ENCODE measurements at places on chromosomes 7 and 10.

DNA sequence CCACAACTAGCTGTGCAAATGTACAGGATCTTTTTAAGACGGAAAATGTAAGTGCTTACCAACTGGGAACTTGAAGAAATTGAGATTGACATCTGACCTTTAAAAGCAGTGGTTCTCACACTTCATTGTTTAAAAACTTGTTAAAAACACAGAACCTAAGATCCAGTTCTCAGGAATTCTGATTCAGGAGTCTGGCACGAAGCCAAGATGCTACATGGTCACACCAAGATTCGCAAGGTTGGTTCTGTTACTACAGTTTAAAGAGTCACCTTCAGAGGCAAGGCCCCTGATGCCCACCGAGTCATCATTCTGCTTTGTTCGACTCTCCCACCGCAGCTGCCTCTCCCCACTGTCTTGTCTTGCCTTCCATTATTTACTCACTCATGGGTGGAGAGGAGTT lies 113.3 kb downstream of the GLI3 start:
- no peak for DNase-seq

GRCh38 chr7:122290476-122290875 lies 14.1 kb downstream of the FEZF1 start:
- no peak for DNase-seq

GRCh38 chr7:133843341-133843740 lies 283.8 kb upstream of the LRGUK start:
- no peak for DNase-seq

- DNase-seq: no peak
These were observed 38.5 kb downstream of the AMZ1 start for GRCh38 chr7:2726316-2727018.

DNA sequence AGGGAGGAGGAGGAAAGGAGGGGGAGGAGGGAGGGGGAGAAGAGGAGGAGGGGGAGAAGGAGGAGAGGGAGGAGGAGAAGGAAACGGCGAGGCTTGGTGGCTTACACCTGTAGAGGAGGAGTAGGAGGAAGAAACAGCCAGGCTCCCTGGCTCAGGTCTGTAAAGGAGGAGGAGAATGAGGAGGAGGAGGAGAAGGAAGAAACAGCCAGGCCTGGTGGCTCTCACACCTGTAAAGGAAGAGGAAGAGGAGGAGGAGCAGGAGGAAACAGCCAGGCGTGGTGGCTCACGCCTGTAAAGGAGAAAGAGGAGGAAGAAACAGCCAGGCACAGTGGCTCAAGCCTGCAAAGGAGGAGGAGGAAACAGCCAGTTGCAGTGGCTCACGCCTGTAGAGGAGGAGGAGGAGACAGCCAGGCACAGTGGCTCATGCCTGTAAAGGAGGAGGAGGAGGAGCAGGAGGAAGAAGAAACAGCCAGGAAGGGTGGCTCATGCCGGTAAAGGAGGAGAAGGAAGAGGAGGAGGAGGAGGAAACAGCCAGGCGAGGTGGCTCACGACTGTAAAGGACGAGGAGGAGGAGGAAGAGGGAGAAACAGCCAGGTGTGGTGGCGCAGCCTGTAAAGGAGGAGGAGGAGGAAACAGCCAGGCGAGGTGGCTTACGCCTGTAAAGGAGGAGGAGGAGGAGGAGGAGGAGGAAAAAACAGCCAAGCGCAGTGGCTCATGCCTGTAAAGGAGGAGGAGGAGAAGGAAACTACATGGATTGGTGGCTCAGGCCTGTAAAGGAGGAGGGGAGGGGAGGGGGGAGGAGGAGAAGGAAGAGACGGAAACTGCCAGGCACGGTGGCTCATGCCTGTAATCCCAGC lies 14.9 kb upstream of the CRCP start:
- peak; percentile 59 for DNase-seq

GRCh38 chr7:115019882-115020605 lies 98.2 kb downstream of the MDFIC start:
- no peak for DNase-seq

GRCh38 chr7:50620433-50620832 lies 55.2 kb upstream of the DDC start:
- DNase-seq: no peak

DNA sequence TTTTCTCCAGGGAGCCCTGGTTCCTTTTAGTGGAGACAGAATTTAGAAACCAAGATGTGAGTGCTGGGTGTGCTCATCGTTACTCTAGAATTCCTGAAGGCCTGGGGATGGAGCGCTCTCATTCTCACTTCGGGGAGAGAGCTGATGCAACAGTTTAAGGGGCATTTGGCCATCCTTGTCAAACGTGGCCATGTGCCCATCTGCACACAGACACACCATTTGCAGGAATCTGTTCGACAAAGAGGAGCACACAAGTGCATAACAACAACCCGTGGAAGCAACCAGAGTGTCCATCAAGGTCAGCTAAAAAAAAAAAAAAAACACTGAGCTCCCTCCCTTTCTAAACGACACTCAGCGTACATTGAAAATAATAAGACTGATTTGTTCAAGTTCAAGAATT lies 23.0 kb upstream of the RET start:
- no peak for DNase-seq

DNA sequence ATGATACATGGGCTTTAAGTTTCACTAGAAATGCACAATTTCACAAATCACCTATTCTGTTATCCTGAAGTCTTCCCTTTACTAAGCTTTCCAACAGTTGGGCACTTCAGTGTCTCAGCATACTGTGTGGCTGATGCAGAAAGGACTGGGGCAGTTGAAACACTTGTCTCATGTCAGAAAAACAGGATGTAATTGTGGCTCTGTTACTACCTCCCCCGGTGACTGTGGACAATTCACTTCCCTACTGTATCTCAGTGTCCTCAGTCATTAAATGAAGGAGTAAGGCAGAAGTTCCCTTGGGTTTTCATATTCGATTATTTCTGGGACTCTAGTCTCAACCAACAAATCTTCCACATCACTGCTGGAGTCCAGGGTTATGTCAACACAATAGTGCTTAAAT lies 17.9 kb downstream of the ANKRD22 start:
- no peak for DNase-seq

DNA sequence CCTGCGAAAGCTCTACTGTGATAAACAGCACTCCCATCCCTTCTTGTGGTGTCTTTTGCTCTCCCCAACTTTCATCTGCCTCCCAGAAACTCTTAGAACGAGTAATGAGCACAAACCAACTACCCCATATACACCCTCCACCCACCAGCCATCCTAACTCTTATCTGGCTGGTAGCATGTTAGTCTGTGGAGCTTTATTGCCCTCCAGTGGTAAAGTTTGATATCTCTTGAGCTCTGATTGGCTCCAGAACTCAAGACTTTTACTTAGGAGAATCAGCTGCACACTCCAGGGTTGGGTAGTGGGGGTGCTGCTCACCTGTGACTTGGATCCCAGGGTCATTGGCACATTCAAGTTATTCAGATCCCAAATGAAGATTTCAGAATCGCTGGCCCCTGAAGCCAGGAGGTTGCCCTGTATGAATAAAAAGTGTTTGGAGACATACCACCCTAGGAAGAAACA lies 10.9 kb downstream of the SEC31B start:
- DNase-seq: peak; percentile 61

- DNase-seq: no peak
These were observed 900.1 kb downstream of the TYW1 start for GRCh38 chr7:67896721-67897120.

DNA sequence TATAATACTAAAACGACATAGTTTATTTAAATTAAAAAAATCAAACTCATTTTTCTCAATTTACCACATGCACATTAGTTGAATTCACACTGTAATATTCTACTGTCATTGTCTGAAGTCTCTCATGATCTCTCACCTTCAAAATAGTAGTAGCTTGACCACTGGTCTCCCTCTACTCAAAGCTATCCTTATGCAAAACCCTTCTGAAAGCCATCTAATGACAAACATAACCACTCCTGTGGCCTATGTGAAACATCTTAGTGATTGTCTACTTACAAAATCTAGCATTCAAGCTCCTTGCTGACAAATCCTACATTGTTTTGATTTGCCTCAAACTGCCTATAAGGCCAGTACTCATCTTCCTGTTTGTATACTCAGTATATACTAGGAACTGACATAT lies 606.0 kb upstream of the GHITM start:
- DNase-seq: no peak

- no peak for DNase-seq
These were observed 51.3 kb upstream of the PIK3CG start for GRCh38 chr7:106813705-106814305.

- no peak for DNase-seq
These were observed 41.8 kb downstream of the STK31 start for GRCh38 chr7:23751852-23752251.

DNA sequence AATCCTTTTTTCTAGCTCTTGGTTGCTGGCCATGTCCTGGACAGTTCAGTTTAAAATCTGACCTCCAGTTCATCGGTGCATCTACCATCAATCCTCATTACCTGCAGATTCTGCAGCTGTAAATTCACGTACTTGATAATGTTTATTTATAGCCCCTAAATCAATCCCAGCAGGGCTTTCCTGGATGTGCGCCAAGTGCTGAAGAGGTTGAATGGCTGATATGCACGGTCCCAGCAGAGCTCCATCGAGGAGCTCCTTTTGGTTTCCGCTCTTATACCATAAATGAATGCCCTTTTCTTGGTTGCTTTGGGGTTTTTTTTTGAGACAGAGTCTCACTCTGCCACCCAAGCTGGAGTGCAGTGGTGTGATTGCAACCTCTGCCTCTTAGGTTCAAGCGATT lies 91.2 kb upstream of the CCZ1B start:
- no peak for DNase-seq

- DNase-seq: no peak
These were observed 160.7 kb downstream of the MAD1L1 start for GRCh38 chr7:2072042-2072441.

DNA sequence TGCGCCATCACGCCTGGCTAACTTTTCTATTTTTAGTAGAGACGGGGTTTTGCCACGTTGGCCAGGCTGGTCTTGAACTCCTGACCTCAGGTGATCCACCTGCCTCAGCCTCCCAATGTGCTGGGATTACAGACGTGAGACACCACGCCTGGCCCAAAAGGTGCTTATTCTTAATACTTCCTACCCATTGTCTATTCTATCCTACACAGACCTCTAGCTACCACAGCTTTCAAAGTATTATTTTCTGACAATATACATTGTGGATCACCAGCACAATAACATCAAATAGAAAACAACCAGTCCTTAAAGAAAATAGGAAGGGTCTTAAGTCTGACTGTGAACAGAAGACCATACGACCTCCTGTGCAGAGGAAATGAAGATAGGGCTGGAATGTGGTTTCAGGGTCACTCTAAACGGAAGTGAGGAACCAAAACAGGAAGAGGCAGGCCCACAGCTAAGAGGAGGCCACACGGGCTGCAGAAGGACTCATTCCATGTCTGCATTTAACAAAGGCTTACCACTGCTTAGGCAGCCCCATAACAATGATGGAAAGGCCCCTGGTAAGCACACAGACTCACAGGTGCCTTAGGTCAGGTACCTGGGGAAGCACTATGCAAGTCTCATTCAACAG lies 115.2 kb downstream of the ZFAND4 start:
- DNase-seq: no peak

- no peak for DNase-seq
These were observed 17.3 kb upstream of the FOXL3 start for GRCh38 chr7:272631-273030.

- peak; percentile 49 for DNase-seq
These were observed 734 bp downstream of the ABCB4 start for GRCh38 chr7:87474533-87475358.

GRCh38 chr10:32190890-32191491 lies 134.8 kb upstream of the KIF5B start:
- peak; percentile 26 for DNase-seq

DNA sequence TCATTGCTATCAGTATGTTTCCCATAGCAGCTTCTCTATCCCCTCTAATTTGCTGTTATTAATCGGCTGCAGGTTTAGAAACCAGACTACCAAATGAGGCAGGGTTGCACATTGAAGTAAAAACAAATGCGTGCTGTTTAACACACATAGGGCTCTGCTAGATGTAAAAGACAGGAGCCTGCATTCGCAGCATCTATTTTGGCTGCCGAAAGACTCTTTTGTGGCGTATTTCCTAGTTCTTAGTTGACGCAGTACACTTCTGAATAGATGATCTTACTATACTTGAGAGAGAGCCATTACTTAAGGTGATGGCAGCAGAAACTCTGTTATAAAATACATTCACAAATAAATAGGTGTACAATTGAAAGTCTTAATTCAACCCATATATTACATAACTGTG lies 21.4 kb downstream of the SGCE start:
- DNase-seq: no peak

- DNase-seq: no peak
These were observed 1049.8 kb downstream of the SORCS1 start for GRCh38 chr10:106114656-106115186.

GRCh38 chr7:90715067-90715466 lies 118.9 kb downstream of the CDK14 start:
- no peak for DNase-seq

- no peak for DNase-seq
These were observed 500.4 kb downstream of the NEBL start for GRCh38 chr10:20396701-20397100.

- DNase-seq: no peak
These were observed 100.1 kb downstream of the USP6NL start for GRCh38 chr10:11511321-11511720.

DNA sequence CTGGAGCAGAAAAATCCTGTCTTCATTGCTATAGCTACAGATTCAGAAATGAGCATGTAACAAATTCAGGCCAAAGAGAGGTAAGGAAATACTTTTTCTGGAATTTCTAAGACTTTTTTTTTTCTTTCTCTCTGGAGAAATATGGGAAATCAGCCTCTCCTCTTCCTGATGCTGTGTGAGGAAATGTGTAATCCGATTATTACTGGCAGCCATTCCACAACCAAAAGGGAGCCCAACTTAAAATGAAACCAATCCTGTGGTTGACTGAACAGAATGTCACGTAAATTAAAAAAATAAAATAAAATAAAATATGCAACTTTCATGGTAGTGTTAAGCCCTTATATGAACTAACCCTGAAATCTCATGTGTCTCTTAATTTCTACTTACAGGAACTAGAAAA lies 10.7 kb upstream of the POT1 start:
- no peak for DNase-seq

GRCh38 chr10:62253704-62254103 lies 14.9 kb downstream of the RTKN2 start:
- DNase-seq: no peak

DNA sequence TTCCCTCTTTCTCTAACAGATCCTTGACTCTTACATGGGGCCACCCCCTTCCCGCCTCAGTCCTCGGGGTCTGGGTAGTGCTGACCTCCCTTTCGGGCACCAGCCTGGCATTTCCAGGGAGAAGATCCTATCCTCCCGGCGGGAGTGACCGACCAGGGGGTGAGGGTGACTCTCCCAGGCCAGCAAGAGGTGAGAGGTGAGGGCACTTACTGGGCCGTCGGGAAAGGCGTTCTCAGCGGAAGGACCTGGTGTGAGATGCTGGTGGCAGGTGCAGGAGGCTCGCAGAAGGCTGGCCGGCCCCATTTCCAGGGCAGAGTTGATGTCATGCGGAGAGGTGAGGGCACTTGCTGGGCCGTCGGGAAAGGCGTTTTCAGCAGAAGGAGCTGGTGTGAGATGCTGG lies 4.2 kb upstream of the FOXL3 start:
- DNase-seq: no peak

GRCh38 chr10:131901181-131901829 lies 497 bp downstream of the PPP2R2D start:
- DNase-seq: peak; percentile 13

GRCh38 chr10:124736491-124737136 lies 7.6 kb downstream of the FAM53B start:
- DNase-seq: no peak

GRCh38 chr10:73262105-73262730 lies 9.8 kb upstream of the MRPS16 start:
- peak; percentile 77 for DNase-seq
